ENCODE measurements at places on chromosomes 1 and 21. TPM values are rescaled to one million over a fixed set of nuclear protein-coding genes. Genes with fewer than 3 reads are reported as not detected.

DNA sequence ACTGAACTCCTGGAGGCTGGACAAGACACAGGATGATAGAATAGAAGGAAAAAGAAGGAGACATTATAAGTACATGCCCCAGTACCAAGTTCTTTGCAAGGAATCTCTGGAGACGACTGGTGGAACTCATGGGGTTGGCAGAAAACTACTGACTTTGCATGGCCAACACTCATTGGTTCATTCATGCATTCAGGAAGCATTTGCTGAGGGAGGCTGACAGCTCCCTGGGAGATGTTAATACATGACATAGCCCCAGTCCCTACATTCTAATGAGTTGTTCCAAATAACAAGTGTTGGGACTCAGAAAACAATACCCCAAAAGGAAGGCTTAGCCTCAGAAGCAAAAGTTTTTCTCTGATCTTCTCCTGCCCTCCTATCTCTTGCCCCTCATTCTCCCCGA is 172.8 kb upstream of the IRF2BP2 start:
- peak; percentile 28 for DNase-seq

- no peak for DNase-seq
These were observed 293.8 kb upstream of the USP25 start for GRCh38 chr21:15436031-15436430.

DNA sequence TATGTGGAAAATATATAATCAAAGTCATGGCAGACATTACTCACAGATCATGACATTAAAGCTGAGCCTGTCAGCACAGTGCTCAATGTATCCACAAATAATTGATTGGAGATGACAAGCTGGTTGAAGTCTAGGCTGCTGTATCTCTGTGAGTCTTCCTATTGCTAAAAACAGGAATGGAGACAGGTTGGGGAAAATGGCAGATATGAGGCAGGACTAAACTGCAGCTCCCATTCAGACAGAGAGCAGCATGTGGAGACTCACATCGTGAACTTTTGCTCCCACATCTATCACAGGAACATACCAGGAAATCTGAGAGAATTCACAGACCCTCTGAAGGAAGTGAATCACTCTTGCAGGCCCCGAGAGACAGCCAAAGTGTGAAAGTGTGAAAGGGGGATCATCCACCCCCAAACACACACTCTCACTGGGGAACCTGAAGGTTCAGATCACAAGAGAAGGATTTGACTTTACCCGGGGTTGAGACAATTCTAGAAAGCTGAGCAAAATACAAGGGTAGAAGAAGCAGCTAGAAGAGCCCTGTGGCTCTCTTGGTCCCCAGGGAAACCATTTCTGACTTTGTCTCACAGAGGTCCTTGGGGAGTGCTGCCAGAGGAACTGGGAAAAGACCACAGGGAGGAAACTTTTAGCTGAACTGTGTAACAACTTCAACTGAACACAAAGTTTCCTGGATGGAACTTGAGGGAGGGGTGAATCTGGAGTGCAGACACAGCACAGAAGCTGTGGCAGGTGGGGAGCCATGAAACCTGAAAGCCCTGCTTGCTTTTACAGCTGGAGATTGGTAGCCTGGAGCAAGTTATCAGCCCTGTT is 173.4 kb downstream of the S1PR1 start:
- no peak for DNase-seq

DNA sequence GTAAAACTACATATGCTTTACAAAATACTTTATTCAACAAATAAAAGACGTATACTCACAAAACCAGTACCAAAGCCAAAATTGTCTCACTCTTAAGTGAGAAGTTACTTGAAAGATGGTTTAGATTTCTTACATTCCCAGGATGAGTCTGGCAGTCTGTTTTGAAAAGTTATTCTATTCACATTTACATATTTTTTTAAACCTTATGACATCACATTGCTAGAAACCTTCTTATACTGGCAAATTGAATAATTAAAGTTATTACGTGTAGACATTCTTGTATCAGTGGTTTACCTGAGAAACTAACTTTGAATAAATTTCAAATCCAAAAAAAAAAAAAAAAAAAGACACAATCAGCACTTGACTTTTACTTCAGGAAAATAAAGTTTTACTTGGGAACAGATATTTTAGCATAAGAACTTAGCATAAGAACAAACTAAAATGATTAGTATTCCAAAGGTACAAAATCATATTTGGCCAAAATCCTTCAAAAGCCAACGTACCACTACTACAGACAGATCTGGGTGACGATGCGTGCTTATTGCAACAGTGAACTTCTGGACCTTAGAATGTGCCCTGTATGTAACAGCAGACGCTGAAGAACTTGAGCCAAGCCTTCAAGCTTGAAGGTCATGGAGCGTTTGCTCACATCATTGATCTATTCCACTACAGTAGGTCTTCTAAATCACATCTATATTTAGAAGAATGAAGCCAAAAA is 2.5 kb downstream of the CDC42BPA start:
- DNase-seq = peak; percentile 64

- peak; percentile 87 for DNase-seq
These were observed 28.3 kb downstream of the SCP2 start for GRCh38 chr1:52955129-52955970.

DNA sequence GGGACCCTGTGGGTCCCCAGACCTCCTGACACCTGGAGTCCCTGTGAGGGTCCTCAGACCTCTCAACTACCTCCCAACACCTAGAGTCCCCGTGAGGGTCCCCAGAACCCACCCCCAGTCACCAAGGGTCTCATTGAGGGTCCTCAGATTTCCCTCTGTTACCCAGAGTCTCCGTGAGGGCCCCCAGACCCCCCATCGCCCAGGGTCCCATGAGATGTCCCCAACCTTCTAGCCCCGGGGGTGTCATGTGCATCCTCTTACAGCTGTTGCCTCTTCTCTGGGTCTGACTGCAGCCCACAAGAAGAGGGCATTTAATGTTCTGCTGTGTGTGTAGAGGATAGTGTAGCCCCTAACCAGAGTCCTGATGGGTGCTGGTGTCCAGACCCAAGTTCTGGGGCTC is 2.0 kb upstream of the GJC2 start:
- no peak for DNase-seq

DNA sequence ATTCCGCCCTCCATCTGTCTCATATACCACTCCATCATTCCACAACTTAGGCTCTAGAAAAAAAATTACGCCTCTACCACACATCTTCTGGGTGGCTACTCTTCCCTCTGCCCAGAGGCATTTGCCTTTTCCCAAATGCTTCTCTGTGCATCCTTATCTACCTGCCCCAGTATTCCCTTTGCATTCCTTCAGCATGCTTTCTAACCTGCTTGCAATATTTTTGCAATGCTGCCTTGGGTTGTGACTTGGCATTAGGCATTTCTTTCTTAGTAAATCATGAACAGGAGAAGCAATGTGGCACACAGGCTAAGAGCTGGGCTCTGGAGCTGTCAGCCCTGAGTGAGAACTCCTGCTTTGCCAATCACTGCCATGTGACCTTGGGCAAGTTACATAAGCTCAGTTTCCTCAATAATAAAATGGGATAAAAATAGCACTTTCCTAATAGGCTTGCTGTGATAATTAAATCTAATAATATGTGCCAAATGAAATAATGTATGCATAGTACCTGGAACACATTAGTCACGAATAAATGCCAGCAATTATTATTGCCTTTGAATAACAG is 276.0 kb downstream of the ASTN1 start:
- DNase-seq = no peak

The LRRC38 gene
- not detected for total RNA-seq

The CHODL gene
- total RNA-seq = not detected
